ENCODE measurements at places on chromosomes 6 and 20. TPM values are rescaled to one million over a fixed set of nuclear protein-coding genes. Genes with fewer than 3 reads are reported as not detected.

DNA sequence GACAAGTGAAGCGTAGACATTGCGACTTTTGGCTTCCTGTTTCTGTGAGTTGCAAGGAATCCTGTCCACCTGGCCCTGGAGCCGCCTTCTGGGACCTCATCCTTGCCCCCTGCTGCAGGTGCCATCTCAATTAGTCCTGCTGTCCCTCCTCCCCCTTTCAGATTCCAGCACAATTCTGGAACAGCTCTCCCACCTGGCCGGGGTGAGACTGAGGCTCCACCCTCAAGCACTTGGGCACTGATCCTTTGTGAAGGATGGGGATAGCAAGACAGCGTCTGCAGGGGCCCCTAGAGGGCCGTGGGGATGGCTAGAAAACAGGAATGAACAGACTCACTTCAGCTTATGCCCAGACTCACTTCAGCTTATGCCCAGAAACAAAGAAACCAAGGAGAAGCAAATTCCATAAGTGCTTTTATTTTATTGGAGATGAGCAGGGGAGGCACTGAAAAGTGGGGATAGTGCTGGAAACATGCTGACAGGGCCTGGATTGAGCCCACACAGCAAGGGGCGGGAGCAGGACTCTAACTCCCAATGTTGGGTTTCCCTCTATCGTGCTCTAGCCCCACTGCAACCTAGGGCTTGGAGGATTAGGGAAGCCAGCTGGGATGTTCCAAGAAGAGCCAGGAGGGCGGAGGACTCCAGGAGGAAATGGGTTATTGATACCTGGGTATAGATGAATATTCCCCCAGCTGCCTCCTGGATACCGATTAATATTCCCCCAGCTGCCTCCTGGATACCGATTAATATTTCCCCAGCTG, 1.4 kb downstream of the C6orf15 start:
- DNase-seq = peak; percentile 73

- no peak for DNase-seq
Observed at GRCh38 chr6:85672623-85673022, 29.9 kb upstream of the SYNCRIP start.

DNA sequence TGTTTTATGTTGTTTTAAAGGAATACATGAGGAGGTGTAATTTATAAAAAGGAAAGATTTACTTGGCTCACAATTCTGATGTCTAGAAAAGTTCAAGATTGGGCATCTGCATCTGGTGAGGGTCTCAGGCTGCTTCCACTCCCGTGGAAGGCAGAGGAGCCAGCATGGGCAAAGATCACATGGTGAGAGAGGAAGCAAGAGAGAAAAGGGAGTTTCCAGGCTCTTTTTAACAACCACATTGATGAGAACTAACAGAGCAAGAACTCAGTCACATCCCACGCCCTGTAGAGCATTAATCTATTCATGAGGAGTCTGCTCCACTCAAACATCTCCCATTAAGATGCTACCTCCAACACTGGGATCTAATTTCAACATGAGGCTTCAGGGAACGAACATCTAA, 1666.3 kb downstream of the HACE1 start:
- DNase-seq = no peak

DNA sequence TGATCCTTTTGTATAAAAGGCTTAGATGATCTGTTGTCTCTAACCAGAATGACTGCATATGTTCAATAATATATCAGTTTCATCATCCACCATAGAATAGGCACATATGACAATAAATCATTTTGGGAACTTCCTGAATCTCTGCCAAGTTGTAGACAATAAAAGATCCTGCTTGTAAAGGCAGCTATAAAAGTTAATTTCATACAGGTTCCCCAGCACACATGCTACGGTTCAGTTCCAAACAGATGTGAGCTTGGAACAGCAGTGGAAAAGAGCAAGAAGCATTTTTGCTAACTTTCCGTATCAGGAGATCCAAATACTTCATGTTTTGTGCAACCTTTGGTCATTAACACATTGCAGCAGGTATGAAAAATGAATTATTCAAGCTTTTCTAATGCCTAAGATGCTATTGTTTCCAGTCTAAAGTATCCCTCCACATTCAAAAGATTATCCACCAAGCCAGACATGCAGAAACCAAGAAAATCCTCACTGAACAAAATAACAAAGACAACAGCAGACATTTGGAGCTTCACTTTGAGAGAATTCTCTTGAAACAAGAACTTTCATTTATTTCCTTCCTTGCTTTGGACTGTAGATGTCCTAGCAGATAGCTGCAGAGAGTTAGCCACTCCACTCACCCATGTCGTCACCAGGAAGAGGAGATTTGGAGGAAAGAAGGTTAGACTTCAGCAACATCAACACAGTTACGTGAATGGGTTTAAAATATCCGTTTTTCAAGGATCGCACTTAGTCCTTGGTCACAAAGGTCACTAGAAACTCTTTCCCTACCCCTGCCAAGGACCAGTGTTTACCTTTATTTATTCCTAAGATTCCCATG, 453.5 kb upstream of the JARID2 start:
- DNase-seq = no peak

- no peak for DNase-seq
Observed at GRCh38 chr6:167073679-167074274, 49.1 kb upstream of the CCR6 start.

DNA sequence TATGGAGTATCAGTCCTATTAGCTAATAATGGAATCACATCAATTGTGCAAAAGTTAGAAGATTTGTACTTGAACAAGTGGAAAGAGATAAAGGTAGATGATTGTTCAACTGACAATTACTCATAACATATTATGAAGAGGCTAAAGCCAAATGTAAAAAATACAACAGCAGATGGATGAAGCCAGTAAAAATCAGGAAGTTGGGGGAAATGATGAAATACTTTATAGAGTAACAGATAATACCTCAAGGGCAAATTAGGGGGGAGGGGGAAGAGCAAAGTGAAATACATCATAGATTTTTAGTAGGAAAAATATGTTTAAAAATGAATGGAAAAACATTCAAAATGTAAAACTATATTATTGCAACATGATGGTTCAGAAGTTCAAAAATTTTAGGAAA, 114.0 kb downstream of the PDSS2 start:
- no peak for DNase-seq

DNA sequence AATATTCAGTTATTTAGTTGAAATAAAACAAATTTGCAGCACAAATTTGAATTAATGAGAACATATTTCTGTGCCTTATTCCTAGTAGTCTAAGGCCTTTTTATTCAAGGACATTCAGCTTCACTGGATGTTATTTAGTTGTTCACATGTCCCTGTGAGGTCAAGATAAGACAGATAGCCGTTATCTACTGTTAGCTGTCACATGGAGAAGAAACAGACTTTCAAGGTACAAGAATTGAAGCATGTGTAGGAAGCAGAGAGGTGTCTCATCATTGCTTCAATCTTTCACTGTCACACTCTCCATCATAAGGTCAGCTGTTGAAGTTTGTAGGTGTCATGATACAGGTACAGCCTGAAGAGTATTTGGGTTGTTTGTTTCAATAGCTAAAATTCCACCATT, 112.9 kb upstream of the JAG1 start:
- DNase-seq = no peak

DNA sequence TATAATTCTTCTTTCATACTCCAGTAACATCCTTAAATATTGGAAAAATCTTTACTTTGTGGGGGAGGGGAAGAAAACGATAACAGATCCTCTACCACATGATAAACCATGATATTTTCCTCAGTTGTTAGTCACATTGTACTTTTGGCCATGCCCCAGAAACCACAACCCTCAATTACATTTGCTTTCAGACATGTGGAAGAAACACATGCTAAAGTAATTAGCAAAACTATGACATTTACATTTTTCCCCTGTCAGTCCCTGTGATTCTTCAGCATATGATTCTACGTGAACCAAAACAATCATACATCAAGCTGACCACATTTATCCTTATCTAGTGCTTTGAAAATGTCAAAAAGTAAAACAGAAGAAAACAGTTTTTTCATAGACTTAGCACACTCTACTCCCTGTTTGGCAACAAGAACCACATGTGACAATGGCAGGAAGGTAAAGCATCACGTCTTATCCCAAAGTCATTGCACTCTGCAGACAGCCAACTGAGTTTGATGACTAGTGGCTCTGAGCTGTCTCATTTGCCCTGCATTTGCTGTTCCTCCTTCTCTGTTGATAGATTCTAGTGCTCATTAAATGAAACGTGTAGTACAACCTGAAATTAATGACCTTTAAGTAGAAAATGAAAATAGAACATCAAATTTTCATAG, 505.8 kb upstream of the MARCKS start:
- no peak for DNase-seq

GRCh38 chr20:10250902-10251301, 32.3 kb downstream of the SNAP25 start:
- DNase-seq = no peak

DNA sequence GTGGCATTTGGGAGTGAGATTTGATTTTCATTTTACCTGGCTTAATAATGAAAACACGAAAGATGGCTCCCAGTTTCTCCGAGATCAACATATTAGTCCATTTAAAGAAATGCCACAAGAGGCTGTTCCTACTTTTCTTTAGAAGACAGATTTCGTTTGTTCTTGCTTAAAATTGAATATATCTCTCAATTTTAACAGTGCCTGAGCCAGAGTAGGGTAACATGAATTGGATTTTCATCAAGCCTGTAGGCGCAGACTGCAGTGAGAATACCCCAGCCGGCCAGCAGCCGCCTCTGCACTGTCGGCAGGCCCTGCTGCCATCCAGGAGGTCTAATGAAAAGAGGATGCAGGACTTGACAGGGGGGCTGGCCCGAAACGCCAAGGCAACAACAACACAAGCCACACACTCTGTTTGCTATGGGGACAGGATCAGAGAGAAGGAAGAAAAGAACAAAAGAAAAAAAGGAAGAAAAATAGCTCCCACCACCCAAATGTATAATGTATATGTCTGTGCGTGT, 72.5 kb downstream of the PPP1R3G start:
- DNase-seq = no peak

GRCh38 chr6:11363881-11364576, 131.6 kb upstream of the NEDD9 start:
- DNase-seq = no peak

GRCh38 chr6:74715355-74716085, 490.3 kb downstream of the COL12A1 start:
- DNase-seq = no peak

GRCh38 chr20:32271620-32272019, 5.8 kb upstream of the KIF3B start:
- DNase-seq = no peak

DNA sequence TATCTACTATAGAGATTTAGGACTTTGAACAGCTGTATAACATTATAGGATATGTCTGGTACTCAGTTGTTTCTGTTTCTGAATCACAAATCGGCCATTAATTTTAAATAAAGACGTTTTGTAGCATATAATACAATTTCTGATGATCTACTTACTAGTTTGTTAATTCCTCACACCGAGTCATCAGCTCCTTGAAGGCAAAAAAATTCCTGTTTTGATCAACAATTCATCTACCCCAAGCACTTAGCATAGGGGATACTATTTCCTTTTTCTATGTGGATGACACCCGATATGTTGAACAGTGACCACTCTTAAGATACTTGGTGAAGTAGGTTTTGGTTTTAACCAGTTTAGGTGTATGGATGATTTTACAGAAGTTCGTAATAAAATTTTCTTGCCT, 107.3 kb downstream of the NCOA3 start:
- no peak for DNase-seq

GRCh38 chr6:6483168-6483567, 105.4 kb upstream of the LY86 start:
- DNase-seq = no peak

- DNase-seq = no peak
Observed at GRCh38 chr6:38555606-38556005, 84.1 kb downstream of the BTBD9 start.

DNA sequence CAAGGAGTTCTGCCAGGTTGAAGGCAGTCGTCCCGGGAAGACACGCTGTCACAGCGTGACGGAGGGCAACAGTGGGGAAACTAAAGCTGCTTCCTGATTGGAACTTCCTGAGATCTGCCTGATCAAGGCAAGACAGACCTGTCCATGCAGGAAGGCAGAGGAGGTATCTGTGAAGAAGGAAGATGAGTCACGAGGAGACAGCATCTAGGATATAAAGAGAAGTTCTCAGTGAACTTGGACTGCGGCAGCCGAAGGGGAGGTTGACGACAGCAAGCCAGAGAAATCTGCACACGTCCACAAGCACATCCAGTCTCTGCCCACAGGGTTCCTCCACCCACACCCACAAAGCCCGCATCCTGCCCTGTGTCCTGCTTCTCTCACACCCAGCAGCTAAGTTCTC, 38.6 kb downstream of the PREP start:
- no peak for DNase-seq

DNA sequence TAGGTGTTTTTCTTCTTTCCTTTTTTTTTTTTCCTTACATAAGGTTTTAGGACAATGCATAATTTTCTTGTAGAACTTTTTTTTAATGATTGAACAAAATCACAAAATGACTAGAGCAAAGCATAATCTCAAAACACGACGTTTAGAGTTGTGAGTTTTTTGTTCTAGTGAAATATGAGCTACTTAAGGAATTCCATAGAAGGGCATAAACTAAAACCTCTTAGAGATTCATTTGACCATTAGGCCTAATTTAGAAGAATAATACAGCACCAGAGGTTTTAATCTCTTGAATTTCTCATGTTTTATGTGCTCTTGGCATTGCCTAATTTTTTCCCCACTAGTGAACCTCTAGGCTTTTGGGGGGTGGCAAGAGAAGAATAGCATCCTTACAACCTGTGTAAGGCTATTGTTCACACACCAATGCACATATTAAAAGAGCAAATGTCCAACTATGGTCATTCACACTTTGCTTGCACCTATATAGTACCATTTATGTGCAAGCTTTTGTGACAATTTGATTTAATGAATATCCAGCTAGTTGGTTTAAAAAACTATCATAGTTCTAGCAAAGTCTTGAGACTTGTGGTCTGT, 44.6 kb downstream of the HMGN3 start:
- DNase-seq = no peak

DNA sequence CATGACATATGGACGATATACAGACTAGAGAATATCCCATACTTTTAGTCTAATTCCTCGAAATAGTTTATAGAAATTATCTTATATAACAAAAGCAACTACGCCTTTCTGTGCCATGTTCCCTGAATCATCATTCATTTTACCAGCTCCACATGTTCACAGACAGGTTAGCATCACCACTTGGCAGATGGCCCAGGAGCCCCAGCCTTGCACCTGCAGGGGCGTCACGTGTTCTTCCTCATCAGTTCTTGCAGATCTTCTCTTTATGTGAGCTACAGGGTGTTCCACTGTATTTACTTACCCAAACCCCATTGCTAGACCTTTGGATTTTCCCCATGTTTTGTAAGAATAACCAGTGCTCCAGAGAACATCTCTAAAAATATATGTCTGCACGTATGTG, 12.6 kb upstream of the BNIP5 start:
- no peak for DNase-seq

The MLN gene
- total RNA-seq = not detected

The SAPCD1 gene
- total RNA-seq = 1.8 TPM

The RPRD1B gene
- 12.7 TPM for total RNA-seq

The GSS gene
- 75.2 TPM for total RNA-seq

The SRSF6 gene
- 33.7 TPM for total RNA-seq

The MEP1A gene
- not detected for total RNA-seq

The ANKEF1 gene
- 5.2 TPM for total RNA-seq

The RSPH9 gene
- total RNA-seq = not detected

The ZNF165 gene
- 3.5 TPM for total RNA-seq

The GLP1R gene
- total RNA-seq = 0.87 TPM

The PDYN gene
- 0.15 TPM for total RNA-seq

The DUSP15 gene
- 2.5 TPM for total RNA-seq

The TXLNB gene
- not detected for total RNA-seq

The RBM24 gene
- total RNA-seq = 2.3 TPM

The BPI gene
- not detected for total RNA-seq

The REM1 gene
- total RNA-seq = not detected
